Mesenchymal stem cell (in vitro differentiated cells and primary cell): ENCODE measurements at places on chromosomes 16 and 17.

DNA sequence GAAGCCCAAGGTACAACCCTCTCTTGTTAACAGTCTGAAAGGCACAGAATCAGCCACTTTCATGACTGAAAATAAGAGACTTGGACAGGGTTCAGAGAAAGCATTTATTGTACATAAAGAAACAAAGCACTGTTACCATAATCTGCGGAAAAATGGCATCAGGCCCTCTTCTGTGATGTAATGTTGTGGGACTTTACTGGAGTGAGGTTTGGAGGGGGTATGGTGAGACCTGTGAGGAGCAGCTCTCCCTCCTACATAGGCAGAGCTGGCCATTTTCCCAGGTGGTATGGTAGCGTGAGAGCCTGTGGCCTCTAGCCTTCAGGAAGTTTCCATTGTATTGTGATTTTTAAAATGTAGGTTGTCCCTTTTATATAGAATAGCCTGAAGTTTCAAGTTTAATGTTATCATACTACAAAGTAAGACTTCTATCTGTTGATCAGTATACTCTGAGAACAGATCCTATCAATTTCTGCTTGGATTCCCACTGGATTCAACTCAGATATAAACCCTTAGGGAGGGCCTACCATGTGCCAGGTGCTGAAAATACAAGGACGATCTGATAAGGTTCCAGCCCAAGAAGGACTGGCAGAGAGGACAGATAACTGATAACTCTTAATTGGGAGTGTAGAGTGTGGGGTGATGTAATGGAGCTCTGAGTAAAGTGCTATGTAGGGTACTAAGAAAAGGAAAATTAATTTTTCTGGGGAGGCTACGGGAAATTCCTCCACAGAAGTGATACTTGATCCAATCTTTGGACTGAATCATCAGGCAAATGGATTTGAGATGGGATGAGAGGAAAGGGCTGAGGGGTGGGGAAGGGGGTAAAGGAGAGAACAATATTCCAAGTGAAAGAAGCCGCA, 4.1 kb upstream of the YPEL2 start:
- no peak for DNase-seq

DNA sequence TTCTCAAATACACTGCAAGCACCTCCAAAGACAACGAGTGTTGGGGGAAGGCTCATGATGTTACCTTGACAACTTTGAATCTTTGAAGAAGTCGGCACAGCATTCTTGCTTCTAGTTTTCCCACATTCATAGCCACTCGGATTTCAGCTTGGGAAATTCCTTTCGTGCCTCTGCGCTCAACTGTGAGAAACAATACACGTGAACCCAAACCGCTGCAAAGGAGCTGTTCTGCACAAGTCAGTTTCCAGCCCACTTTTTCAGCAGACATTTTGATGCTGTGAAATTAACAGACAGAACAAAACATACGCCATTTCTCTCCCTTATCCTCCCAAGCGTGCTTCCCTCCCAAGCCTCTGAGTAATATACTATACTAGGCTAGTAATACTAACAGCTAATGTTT, 41.2 kb downstream of the GTF3C1 start:
- DNase-seq, result no peak

- DNase-seq, result no peak
These were observed 13.8 kb upstream of the CTCF start for GRCh38 chr16:67548265-67549126.

DNA sequence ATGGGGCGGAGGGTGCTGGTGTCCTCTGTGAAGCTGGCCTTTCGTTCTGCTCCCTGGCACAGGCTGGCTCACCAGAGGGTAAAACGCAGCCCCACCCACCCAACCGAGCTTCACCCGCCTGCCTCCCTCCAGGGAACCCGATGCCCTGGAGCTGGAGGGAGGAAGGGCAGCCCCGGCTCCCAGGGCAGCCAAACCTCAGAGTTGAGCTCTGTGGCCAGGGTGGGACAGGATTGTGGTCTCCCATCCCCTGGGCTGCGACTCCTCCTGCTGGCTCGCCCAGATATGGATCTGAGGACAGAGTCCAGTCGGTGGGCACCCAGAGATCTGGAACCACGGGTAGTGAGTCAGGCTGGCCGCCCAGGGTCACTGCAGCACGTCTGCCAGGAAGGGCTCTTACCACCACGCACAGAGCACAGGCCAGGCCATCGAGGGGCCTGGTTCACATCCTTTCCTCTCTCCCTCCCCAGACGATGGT, 42.6 kb upstream of the CHMP6 start:
- DNase-seq, result no peak

- no peak for DNase-seq
These were observed 6.0 kb downstream of the GAA start for GRCh38 chr17:80107231-80108021.

DNA sequence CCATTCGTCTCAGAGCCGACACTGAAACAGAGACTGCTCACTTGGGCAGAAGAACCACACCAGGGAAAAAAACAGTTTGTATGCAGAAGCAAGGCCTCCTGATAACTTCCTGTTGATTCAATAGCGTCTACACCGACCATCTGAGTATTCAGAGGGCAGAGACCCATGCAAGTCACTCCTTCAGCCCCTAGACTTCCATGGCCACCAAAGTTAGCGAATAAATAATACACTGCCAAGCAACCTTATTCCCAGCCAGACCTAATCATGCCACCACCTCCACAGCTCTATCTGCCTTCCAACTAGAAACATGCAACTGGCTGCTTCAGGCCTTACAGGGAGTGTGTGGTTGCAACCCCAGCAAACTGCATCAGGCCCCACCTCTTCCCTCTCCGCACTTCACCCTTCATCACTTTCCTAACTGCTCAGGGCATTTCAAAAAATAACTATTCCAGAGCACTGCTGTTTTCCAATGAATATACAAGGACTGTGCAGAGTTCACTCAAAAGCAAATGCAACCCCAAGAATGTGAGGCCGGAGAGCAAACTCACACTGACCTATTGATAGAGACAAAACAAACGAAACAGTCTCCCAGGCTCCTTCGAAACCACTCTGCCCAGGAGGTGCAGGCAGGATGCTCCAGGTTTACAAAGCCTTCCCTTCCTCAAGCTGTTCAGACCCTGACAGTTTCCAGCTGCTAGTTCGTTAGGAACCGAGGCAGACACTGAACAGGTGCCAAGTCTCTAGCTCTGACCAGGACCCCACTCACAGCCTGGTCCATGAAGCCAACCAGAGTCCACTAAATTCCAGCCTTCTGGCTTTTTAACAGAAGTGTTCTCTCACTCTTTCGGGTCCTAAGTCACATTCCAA, 3.6 kb downstream of the USP7 start:
- DNase-seq, result peak; percentile 55

DNA sequence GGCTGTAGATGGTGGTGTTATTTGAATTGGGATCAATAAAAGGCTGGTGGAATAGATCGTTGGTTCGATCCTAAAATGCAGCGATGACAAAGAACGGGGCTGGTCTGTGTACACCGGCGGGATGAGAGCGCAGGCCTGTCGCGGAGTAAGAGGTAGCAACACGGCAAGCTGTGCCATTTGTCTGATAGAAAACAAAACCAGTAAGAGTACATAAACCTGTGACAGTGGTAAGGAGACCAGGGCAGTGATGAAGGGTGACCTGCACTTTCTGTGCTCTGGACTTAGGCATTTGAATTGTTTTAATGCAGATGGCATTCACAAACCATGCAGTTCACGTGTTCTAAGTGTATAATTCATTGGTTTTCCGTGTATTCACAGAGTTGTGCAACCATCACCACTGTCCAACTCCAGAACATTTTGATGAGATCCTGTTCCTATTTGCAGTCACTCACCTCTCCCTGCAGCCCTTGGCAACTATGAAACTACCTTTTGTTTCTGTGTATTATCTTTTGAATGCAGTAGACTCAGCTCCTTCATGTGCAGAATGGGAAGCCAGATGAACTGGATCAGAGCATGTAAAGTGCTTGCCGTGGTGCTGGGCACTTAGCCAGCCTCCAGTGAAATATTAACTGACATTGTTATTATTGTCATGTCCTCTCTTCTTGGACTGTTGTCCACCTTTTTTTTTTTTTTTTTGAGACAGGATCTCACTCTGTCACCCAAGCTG, 286.1 kb downstream of the SNX29 start:
- DNase-seq, result no peak

- no peak for DNase-seq
These were observed 20.0 kb downstream of the AXIN2 start for GRCh38 chr17:65541453-65541852.

GRCh38 chr17:39676198-39676819, 8.1 kb downstream of the PNMT start:
- DNase-seq, result no peak

DNA sequence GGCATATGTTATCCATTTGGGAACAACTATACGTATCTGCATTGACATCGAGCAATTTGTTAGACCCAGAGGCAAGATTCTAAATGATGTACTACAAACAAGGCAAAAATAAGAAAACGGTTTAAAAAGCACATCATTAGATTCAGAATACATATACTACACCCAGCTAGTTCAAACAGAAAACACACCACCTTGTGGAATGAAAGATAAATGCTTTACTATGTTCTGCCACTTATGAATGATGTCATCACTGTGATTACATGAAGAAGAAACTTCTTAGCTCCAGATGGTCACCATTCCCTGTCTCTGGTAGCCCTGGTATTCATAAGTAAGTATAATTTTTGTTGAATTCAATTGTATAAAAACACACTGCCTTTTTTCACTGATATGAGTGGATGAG, 7.8 kb downstream of the NACA2 start:
- peak; percentile 69 for DNase-seq

DNA sequence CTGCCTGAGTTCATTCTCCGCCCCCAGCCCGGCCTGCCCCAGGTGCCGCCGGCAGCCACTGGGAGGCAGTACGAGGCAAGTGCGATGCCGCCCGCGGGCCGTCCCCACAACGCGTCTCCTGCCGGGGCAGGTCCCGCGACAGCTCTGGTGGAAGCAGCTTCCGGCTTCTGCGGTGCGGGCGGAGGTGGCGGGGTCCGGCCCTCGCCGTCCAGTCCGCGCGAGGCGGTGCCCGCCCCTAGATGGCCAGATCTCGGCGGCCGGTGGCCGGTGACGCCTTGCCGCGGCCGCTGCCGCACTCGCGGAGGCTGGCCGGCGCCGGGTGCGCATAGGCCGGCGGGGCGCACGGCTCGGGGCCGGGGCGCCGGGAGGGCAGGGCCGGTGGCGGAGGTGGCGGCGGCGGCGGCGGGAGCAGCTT, 1.8 kb downstream of the GJD3 start:
- peak; percentile 77 for DNase-seq

GRCh38 chr17:80151333-80151732, 4.4 kb upstream of the EIF4A3 start:
- peak; percentile 87 for DNase-seq

DNA sequence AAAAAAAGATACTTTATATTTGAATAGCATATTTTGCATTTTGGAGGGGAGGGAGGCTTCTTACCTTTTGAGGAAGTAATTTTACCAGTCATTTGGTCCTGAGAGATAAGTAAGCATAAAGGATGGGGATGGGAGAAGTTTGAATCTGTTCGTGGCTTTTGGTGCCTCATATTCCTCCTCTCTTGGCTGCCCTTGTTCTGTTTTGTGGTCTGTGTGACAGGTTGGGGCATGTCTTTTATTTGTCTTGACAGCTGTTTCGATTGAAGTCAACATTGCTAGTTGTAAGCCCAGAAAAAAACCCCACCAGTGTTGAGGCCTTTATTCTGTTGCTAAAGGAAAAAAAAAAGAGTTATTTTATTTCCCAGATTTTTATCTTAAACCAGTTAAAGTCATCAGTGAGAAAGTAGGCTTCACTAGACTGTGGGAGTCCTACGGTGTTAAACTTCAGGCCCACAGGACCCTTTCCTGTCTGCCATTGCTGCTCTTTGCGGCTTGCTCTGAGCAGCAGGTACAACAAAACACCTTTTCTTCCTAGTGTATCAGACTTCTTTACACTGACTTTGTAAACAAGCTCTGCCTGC, 11.4 kb downstream of the SLC7A6 start:
- DNase-seq, result no peak

- DNase-seq, result no peak
These were observed 13.0 kb downstream of the ALOX15B start for GRCh38 chr17:8051831-8052230.

- peak; percentile 22 for DNase-seq
These were observed 37.2 kb downstream of the CCDC182 start for GRCh38 chr17:57707892-57708291.

DNA sequence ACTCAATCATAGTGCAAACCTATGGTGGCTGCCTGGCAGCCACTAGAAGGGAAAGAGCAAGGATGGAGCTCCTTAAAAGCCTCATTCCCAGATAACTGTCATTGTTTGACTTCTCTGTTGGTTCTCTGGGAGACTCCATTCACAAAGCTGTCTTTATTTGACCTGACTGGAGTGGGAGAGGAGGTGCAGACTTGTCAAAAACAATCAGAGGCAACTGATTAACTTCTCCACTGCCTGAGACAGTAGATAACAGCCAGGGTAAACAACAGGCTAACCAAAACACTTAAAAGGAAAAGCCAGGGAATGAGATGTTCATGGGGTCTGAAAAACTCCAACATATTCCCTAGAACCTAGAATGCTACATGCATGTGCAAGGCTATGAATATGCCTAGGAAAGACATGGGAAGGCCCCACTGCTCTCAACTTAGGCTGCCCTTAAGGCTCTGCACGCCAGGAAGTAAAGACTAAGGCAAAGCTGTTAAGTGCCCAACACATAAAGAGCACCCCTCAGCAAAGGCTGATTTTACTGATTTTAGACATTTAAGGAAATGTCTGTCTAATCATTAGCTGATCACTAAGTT, 82.0 kb downstream of the TTC19 start:
- DNase-seq, result no peak

DNA sequence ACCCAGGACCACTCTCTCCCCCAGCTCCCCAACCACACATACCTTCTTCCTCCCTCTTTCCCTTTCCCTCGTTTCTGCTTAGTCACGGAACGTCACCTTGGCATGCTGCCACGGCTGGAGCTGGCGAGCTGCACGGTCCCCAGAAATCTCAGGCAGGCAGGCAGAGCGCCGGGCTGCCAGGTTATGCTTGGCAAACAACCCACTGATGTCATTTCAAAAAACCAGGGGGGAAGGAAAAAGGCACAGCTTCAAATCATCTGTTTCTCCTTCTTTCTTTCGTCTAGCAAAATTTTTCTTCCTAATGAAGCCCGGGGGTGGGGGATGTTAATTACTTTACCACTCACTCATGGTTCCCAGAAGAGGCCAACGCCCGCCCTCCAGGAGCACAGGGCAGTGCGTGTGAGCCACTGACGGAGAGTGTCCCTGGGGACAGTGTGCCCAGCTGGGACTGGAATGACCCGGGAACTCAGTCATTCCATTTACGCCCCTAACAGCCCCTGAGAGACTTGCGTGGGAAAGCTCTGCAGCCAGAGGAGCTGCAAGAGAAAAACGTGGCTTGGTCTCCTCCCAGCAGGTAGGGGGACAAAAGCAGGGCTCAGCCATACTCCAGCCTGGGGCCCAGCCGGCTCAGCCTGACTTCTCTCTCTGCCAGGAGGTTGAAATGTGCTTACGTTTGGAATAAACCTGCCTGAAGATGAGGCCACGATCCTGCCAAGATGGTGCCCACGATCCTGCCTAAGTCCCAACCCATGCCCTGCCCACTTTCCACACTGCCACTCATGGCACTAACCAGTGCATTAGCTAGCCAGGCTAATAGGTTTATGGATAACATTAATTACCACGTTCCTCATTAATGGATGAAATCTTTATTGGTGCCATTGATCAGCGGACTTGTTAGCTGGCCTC, 198.9 kb downstream of the ZFHX3 start:
- DNase-seq, result peak; percentile 85
